Lower lobe of right lung (tissue), 2 donors: ENCODE measurements at places on chromosomes 1 and 21. TPM values are rescaled to one million over a fixed set of nuclear protein-coding genes. Genes with fewer than 3 reads are reported as not detected.

Gene PIGM
- 6.9 TPM for total RNA-seq

Gene ACTN2
- 1.9 TPM for total RNA-seq

DNA sequence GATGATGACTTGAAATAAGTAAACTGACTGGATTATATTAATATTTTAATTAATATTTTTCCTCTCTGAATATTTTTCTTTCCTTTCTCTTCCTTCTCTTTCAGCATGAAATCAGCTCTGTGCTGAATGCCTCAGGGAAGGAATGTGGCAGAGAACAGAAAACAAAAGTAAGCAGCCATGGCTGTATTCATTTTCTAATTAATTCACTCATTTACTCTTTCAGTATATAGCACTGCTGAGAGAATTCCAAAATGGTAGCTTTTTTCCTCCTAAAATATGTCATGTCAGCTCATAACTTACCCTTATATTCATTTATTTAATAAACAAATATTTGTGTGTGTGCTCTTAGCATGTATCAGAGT is 522.5 kb downstream of the PTPRC start:
- H3K27ac ChIP-seq = no peak overlapping the region
- H3K36me3 ChIP-seq = no peaks in the 10 kb centered on the region
- DNase-seq = no peak
- H3K4me3 ChIP-seq = no peak overlapping the region
- no peaks in the 10 kb centered on the region for H3K27me3 ChIP-seq
- H3K4me1 ChIP-seq = no peaks in the 10 kb centered on the region

- no peak overlapping the region for H3K4me3 ChIP-seq
- no peak for DNase-seq
- H3K27me3 ChIP-seq = peaks cover 17% of the 10 kb centered on the region
- peaks cover 5% of the 10 kb centered on the region for H3K4me1 ChIP-seq
Measured at GRCh38 chr1:2496746-2497145, 20.7 kb downstream of the PLCH2 start.

GRCh38 chr1:161218301-161219077 is 3.4 kb downstream of the FCER1G start:
- peak overlapping the region; percentile 85 for H3K27ac ChIP-seq
- peaks cover 14% of the 10 kb centered on the region for H3K36me3 ChIP-seq
- no peaks in the 10 kb centered on the region for H3K4me1 ChIP-seq
- DNase-seq = no peak
- H3K27me3 ChIP-seq = no peaks in the 10 kb centered on the region

Gene NEK2
- 0.77 TPM for total RNA-seq

GRCh38 chr1:180533266-180533987 is 25.3 kb upstream of the OVAAL start:
- H3K36me3 ChIP-seq = no peaks in the 10 kb centered on the region
- no peaks in the 10 kb centered on the region for H3K27me3 ChIP-seq
- peaks cover 37% of the 10 kb centered on the region for H3K4me1 ChIP-seq
- DNase-seq = peak; percentile 73
- no peak overlapping the region for H3K27ac ChIP-seq

DNA sequence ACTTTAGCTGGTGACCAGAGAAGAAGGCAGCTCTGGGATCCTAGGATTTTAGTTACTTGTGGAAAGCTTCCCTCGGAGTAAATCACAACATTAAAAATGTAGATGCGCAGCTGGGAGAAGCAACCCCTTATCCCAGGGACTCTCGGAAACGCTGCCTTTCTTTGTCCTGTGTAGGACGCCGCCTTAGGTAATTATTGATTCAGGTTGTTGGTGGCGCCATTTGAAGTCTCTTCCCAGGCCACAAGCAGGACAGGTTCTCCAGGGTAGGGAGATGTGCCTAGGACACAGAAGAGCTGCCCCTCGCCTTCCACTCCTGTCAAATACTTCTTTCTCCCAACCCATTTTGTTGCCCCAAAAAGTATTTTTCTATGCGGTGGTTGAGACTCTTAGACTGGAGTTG is 10.3 kb downstream of the SLC37A1 start:
- no peaks in the 10 kb centered on the region for H3K27me3 ChIP-seq
- peak; percentile 43 for DNase-seq
- peaks cover 62% of the 10 kb centered on the region for H3K4me1 ChIP-seq
- H3K36me3 ChIP-seq = peaks cover 39% of the 10 kb centered on the region
